ENCODE measurements at places on chromosomes 5 and 9.

DNA sequence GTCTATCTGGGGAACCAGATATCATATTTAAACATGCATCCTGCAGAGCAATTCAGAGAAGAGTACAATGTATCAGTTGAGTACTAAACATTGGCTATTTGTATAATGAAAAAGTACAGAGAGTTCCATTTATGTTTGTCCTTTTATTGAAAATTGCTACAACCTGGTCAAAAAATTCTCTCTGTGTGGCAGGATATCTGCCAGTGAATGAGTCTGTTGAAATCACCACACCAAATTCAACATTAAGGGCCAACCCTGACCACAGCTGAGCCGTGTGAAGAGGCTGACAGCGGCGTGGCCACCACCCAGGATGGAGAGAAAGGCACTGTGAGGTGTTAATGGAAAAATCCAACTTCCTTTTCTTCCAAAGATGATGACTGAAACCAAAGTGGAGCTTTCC is 422.7 kb upstream of the PIK3R1 start:
- no peak for DNase-seq

DNA sequence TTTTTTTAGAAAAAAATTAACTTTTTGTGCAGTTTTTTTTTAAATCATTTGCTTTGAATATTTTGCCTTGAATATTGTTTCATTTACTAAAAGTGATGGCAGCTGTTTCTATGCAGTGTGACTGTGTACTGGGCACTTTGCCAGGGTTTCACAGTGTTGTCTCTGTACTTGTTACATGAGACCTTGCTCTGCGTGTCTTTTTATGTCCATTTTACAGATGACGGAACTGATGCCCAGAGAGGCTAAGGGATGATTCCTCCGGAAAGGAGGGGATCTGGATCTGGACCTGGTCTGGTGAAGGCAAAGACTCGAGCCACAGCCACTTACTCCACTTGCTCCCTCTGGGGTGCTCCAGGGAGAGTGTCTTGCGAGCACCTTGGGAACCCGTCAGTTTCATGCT is 124.8 kb upstream of the PTCH1 start:
- no peak for DNase-seq

DNA sequence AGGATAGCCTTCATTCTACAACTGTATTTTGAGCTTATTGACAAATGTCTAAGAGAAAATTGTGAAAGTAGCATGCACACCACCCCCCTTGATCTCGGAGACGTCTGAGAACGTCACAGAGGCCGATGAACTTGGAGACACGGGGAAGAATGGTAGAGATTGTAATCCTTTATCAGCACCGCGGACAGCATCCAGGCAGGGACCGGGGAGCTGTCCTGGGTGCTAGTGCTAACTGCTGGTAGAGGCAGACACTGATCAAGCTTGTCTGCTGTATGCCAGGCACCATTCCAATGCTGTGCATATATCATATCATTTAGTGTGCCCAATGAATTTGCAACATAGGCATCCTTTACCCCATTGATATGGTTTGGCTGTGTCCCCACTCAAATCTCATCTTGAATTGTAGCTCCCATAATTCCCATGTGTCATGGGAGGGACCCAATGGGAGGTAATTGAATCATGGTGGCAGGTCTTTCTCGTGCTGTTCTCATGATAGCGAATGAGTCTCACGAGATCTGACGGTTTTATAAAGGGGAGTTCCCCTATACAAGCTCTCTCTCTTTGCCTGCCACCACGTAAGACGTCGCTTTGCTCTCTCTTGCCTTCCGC is 98.8 kb downstream of the LHX2 start:
- DNase-seq: no peak

DNA sequence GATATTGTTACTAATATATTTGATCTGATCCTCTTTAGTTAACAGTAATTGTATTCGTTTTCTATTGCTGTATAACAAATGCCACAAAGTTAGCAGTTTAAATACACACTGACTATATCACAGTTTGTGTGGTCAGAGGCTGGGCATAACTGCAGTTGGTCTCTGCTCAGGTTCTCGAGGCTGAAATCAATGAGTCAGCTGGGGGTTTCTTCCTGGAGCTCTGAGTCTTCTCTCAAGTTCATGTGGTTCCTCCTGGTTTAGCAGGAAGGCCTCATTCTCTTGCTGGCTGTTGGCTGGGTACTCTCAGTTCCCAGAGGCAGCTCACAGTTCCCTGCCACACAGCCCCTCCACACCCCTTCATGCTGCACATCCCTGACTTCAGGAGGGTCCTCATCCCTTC is 20.7 kb downstream of the COL23A1 start:
- no peak for DNase-seq

DNA sequence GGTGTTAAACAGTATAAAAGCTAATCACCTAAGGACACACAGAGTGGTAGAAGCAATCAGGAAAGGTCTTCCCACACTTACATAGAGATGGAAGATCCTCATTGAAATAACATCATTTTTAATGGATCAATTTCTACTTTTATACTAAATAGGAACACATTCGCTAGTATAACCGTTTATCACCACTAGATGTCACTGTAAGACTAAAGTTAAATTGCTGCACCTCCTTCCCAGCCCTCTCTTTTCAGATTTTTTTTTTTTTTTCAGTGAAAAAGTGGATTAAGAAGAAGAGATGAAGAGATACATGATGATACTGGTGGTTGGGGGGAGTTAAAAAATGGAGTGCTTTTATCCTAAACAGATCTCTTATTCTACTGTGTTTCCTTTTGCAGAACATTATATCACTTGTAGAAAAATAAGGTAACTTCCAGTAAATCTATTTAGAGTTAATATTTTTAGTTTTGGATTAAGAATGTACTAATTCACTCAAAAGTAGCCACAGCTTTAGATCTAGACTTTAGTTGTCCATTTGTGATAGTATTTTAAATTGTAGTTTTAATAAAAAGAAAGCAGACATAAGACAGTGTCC is 116.9 kb upstream of the ARRDC3 start:
- DNase-seq: no peak

DNA sequence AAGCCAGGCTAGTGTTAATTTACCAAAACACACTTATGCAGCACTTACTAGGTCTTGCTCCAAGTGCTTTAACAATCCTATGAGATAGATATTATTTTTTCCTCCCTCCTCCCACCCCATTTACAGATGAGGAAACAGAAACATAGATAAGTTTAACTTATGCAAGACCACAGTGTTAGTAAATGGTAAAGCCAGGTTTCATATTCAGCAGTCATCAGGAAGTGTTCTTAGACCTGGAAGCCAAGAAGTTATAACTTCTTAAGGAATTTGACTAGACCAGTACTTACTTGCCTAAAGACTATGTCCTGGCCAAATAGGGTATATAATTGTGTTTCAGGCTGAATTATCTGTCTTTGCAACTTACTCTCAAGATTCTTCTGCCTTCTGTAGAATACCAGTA is 15.9 kb downstream of the ABHD17B start:
- no peak for DNase-seq

DNA sequence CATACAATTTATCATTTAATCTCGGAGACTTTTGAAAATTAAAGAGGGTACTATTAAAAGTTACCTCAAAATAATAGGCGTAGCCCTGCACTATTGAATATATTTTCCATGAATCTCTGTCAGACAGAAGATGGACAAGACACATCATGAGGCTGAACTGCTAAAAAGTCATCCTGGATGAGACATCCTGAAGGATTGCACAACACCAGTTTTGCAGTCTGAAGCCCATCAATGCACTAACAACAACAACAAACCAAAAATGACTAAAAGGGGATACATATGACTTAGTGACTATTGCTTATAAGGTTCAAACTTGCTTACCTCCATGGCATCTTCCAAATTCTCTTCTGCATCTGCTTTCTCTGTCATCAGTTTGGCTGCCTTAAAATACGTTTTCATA is 15.7 kb downstream of the LMBRD2 start:
- no peak for DNase-seq
